ENCODE measurements at places on chromosomes 11 and 22. TPM values are rescaled to one million over a fixed set of nuclear protein-coding genes. Genes with fewer than 3 reads are reported as not detected.

DNA sequence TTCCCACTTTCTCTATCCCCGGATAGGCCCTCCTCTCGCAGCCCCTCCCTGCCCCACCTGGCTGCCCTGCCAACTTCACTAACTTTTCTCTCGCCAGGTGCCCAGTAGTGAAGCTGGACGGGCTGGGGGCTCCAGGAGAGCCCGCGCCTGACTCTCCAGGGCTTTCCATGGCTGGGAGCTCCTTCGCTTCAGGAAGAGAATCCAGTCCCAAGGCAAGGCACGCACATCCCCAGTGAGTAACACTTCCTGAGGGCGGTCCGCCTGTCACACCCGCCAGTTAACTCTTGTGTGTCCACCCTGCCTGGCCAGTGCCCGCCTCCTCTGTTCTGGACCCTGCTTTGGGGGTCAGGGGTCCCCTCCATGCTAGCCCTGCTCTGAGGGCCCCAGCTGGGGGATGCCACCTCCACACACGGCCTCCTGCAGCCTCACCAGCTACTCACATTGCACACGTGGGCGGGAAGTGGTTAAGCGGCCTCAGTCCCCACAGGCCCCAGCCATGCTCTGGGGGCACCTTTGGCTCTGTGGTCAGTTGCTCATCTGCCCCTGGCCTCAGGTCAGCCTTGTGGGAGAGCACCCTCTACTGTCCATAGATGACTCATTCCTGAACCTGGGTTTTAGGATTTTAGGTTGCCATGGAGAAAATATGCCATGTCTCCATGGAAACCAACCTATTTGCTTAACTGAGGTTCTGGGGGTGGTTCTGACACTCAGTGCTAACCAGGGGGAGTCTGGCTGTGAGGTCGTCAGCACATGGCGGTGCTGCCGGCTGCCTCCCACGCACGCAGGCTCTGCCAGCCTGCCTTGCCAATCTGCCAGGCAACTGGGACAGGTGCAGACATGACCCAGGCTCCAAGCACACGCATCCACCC is at the start of gene RIN1:
Gene RIN1, minus strand, starts transcription at position 201 of the 869 bp plus-strand sequence. Its CDS starts 32 bp downstream, at position 169.
- DNase-seq: no peak

DNA sequence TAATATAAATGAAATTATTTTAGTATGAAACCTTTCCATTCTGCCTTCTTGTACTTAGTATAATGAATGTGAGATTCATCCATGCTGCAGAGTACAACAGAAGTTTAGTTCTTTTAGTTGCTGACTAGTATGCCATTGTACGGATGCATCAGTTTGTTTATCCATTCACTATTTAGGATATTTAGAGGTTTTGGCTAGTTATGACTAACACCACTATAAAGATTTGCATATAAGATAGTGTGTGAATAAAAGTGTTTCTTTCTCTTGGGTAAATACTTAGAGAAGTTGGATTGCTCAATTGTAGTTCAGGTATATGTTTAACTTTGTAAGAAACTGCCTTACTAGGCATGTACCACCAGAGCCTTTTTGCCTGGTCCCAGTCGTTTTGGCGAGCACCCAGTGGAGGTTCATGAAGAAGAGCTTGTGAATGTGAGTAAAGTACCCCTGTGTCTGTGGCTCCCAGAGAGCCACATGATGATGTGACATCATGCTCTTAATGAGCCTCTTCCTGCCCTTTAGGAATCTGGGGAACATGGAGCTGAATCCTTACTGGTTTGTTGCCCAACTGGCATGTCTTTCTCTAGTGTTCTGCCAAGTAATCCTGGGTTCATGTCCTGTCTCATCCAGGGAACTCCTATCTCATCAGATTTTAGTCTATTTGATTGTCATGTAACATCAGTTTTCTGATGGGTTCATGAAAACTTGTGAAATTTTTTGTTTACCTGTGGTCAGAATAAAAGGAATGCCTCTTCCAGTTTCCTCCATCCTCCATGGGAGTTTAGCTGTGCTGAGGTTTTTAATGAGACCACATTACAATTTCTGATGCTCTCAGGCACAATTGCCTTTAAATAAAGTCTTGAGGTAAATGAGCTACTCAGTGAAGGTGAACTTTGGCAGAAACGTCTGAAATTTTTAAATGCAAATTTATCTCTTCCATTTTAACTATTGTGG is 234.8 kb downstream of the CASP12 start:
- no peak for DNase-seq

Gene MMP12
- not detected for polyA plus RNA-seq

GRCh38 chr11:48109046-48109666 is 107.5 kb upstream of the OR4B1 start:
- no peak for DNase-seq

DNA sequence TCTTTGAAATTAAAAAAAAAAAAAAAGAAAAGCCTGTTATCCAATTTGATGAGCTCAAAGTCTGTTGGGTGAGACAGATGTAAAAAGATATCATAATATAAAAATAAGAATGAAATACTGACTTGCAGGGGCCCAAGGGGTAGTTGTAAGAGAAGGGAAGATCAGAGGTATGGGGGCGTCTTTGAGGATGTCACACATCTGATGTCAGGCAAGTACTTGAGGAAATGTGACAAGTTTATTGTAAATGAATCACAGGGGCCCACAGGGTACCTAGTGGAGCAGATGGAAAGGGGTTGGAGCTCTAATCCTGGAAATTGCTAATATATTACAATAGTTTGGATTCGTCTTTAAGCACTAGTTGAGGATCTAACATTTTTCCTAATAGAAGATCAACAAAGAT is 131.6 kb downstream of the MAML2 start:
- no peak for DNase-seq

Gene DLG2
- 9.6 TPM for polyA plus RNA-seq

Gene NLRP6
- polyA plus RNA-seq: not detected

DNA sequence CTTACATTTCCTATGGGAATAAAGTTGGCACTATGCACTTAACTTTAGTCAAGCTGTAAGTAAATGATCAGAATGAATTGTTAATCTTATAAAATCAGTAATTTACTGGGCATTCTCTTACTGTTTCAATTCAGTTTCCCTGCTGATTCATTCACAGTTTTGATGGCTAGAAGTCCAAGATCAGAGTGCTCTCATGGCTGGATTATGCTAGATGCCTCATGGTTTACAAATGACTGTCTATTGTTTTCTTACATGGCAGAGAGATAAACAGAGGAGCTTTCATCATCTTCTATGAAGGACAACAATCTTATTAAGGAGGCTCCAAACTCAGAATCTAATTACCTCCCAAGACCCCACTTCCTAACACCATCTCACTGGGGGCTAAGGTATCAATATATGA is 135.1 kb upstream of the CARD18 start:
- DNase-seq: no peak

GRCh38 chr11:110293389-110293788 is 3.0 kb downstream of the RDX start:
- DNase-seq: no peak

GRCh38 chr11:80129396-80129795 is 688.6 kb upstream of the TENM4 start:
- DNase-seq: no peak

Data from forelimb muscle (tissue), 1 donor.